CD4-positive, alpha-beta T cell treated with Interleukin-10 for 1 hour (primary cell): ENCODE measurements at places on chromosomes 5 and 9.

GRCh38 chr5:118921866-118922265, 66.5 kb downstream of the DTWD2 start:
- DNase-seq = no peak

DNA sequence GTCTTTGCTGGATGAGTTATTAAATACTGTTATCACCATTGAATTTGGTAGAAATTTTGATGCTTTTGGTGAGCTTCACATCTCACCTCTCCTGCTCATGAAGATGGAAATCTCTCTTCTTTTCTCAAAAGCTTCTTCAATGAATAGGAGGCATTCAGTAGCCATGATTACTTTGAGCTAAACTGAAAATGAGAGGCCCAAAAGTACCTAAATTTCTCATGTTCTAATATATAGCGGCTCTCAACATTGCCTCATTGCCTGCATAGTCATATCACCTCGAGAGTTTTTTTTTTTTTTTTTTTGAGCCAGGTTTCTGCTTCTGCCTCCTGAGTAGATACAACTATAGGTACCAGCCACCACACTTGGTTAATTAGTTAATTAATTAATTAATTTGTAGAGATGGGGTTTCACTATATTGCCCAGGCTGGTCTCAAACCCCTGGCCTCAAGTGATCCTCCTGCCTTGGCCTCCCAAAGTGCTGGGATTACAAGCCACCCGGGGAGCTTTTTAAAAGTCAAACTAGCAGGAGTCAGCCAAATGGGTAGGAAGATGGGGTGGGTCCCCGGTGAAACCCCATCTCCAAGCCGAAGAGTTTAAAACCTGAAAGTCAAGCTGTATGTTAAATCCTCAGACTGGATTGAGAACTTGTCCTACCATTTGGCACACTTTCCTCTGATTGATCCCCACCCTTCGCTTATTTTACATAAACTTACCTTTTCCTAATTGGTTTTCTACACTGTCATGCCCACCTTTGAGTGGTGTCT, 169.0 kb downstream of the DOCK2 start:
- DNase-seq = no peak

GRCh38 chr9:37986771-37987258, 82.2 kb downstream of the SHB start:
- no peak for DNase-seq

DNA sequence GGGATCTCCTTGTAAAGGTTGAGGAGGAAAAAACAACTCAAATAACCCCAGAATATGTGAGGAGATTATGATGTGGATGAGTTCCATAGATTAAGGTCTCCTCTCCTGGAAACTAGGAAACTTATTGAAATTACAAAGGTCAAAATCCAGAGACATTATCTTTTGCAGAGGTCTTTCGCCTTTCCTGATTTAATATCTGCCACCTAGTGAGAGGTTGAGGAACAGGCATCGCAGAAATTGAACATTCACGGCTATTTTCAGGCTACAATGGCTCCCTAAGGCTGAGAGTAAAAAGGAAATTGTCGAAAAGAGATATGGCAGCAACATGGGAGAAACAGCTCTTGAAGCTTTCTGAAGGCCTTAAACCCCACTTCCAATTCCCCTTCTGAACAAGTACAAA, 127.5 kb upstream of the PLCXD3 start:
- no peak for DNase-seq

GRCh38 chr9:84573083-84573482, 96.4 kb upstream of the NTRK2 start:
- no peak for DNase-seq

GRCh38 chr5:57700072-57700471, 217.5 kb upstream of the ACTBL2 start:
- no peak for DNase-seq

GRCh38 chr5:178241688-178242231, 9.2 kb upstream of the PHYKPL start:
- DNase-seq = no peak

DNA sequence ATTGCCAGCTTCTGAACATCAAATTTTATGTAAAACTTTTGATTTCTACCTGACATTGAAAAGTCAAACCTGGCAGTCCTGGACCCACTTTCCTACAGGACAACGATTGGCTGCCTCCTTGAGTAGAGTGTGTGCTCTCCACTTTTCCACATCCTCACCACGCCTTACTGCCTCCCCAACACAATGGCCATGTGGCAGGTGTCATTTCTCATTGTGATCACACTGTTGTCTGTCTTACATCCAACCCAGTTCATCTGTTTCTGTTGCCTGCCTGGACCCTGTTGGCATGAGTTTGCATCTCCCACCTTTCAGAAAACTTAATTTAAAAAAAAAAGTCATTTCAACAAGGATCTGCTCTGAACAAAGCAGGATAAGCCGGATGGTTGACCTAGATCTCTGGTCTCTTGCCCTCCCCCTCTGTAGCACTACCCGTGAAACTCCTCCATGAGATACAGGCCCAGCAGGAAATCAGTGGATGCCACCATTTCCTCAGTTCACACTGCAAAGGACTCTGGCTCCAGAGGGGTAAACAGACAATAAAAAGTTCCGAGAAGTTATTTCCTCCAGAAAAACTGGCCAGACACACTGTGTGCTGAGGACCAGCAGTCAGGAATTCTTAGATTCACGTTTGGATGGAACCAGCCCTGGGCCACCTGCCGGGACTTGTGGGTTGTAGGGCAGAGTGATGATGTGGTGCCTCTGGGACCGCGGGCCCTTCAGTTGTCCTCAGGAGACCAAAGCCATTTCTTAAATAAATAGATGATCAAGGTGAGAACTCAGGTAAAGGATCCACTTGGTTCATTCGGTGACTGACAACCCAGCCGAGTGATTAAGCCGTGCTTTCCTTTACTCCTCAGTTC, 48.6 kb downstream of the AMBP start:
- DNase-seq = no peak

DNA sequence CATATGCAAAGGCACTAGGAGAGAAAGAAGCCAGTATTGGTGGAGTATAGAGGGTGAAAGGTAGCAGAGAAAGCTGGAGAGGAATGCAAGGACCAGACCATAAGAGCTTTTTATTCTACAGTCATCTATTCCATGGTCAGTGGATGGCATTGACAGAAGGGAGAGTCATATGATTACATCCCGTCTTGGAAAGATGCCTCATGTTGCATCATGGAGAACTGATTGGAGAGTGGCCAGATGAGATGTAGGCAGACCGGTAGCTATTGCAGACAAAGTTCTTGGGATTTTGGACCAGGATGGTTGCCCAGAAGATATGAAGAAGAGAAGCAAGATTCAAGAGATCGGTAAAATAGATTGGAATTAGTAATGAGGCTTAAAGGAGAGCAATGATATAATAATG, 260.7 kb downstream of the CHSY3 start:
- DNase-seq = no peak

DNA sequence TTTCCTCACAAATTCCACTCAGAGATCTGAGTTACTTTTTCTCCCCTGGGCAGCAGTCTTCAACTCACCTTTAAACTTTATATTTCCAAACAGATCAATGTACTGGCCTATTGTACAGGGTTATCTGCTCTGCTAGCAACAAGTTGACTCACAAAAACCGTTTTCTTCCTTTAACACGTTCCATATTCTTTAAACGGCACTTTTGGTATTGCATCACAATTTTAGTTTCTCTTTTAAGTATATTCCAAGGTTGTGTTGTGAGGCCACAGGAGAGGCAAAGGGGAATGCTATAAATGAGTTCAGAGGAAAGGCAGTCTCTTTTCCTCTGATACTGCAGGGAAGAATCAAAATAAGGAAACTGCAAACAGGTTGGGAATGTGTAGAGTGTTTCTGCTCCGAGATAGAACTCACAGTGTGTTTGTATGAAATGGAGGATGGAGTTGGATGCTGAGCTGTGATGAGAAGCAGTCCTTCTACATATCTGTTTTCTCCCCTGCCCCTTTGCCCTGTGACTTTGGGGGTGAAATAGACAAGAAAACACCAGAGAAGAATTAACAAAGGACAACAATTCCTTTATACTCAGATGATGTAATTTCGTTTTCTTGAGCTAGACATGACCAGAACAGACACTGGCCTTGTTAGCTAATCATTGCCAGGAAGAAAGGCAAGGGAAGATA, 9.9 kb upstream of the ALDOB start:
- DNase-seq = no peak

DNA sequence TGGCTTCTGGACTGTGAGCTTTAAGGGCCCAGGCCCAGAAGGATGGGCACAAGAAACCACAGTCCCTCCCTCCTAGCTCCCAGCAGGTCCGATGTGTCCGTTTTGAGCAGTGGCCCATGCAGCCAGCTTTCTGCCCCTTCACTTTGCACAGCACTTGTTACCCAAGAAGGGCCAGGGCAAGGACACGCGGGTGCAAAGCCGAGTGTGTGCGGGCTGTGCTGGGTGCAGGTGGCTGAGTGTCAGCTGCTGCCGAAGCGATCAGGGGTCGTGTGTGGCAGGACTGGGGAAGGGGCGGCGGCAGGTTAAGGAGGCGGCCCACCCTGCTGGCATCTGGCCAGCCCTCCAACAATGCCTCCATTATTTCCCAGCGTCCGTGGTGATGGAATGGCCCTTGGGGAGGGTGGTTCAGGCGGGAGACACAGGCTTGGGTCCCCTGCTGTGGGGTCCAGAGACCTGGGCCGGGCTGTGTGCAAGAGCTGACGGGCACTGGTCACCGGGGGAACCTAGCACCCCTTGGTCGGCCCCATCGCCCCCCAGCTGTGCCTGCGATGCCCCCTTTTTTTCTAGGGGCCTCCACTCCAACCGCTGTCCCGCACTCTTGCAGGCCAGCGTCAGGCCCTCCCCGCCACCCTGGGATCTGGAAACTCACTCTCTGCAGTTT, 653 bp downstream of the LHX3 start:
- no peak for DNase-seq

GRCh38 chr5:122940890-122941289, 95.5 kb downstream of the SNX24 start:
- no peak for DNase-seq

DNA sequence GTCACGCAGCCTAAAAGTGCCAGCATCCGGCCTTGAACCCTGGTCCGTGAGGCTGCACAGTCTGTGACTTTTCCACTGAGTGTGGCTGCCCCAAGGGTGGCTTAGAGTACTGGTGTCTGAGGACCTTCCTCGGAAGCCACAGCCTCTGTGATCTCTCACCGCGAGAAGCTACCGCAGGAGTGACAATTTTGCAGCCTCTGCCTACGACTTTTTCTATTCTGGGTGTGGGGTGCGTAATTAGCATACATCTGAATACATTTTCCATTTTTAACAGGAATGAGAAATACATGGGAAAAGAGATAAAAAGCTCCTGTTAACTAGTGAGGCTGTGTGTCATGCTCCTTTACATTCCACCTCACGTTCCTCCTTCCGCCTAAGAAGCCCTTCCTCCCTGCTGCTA, 48.3 kb upstream of the HRH2 start:
- no peak for DNase-seq

DNA sequence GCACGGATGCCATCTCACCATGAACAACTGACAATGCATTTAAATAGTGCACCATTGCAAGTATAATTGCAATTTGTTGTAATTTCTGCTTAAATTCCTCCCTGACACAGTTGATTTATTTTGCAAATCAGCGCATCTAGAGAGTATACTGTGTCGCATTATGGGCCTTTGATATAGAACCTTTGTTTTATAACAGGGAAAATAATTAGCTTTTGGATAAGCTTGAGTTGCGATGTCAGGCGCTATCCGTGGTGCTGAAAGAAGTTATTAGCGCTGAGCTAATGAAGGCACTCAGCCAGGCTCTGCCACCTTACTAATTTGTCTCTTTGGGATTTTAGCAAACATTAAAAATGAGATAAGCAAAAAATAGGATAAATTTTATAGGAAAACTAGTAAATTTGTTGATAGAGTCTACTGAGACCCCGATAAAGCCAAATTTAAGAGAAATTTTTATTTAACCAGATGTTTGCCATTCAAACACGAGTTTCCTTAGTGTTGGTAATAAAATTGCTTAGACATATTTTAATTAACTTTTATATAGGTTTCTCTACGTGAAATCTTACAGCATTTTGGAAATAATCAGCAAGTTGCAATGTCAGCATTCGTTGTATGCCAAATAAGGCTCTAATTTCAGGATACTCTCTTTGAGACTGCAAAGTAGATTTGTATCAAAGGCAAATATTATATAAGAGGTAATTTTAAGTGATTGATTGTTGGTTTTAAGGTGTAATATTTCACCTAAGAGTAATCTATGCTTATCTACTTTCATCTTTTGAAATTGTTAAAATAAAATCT, 355.5 kb downstream of the TLR4 start:
- no peak for DNase-seq

GRCh38 chr5:14249258-14250082, 106.3 kb downstream of the TRIO start:
- no peak for DNase-seq

DNA sequence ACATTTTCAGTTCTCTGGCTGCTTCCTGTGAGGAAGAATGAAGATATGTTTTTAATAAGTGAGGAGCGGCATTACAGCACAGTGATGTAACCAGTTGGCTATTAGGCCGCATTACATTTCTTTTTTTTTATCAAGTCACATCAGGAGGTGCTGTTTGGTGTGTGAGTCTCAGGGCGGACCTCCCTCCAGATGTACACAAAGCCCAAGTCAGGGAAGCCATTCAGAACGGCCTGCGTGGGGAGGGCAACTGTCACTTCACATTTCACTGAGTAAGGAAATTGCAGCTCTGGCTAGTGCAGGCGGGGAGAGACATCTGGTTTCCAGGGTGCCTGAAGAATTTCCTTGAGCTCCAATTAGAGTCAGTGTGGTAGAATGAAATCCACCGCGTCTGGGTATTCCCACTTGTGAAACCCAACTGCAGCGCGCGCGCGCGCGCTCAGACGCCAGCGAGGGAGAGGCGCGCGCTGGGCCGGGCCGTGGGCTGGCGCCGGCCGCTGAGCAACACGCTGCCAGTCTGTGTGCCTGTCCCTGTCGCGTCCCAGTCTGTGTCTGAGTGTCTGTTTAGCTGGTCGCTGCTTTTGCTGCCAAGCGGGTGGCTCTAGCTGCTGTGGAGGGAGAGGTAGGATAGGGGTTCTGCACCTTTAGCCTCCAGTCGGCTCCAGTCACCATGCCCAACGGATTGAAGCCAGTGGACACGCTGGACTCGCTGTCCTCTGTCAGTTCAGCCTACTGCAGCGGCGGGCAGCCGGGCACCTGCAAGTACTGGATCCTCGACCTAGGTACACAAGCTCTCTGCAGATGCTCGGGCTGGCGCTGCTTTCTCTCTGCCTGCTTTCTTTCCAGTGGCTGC, 140.8 kb upstream of the OTULINL start:
- no peak for DNase-seq
